Activated T-helper 1 cell treated with Interleukin-2 at 50 U/mL for 16 hours (primary cell): ENCODE measurements at places on chromosomes 16 and 17.

GRCh38 chr16:62751218-62751617 is 715.0 kb upstream of the CDH8 start:
- DNase-seq, result no peak

GRCh38 chr16:10926094-10926493 is 16.2 kb downstream of the DEXI start:
- no peak for DNase-seq

- DNase-seq, result no peak
These were observed 42.6 kb upstream of the ZNF469 start for GRCh38 chr16:88339930-88340754.

- DNase-seq, result no peak
These were observed 9.0 kb upstream of the C16orf87 start for GRCh38 chr16:46839986-46840443.

GRCh38 chr17:55441544-55441943 is 19.9 kb upstream of the MMD start:
- DNase-seq, result no peak

- DNase-seq, result no peak
These were observed 2.9 kb downstream of the NFAT5 start for GRCh38 chr16:69568676-69569075.

GRCh38 chr17:60840456-60840855 is 162.8 kb downstream of the BCAS3 start:
- no peak for DNase-seq

GRCh38 chr17:44113868-44114840 is 9.3 kb downstream of the HDAC5 start:
- no peak for DNase-seq

DNA sequence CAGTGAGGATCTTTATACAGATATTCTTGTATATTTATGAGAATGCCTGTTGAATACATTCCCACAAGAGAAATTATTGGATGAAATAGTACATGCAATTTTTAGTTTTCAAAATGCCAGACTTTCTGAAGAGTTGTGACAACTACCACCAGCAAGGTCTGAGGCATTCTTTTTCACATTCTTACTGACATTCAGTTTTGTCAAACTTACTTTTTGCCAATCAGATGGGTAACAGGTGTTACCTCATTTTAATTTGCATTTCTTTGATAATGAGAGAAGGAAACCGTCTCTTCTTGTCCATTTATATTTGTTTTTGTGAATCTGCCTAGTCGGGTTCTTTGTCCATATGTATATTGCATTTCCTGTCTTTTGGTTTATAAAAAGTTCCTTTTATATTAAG is 24.3 kb downstream of the NOL11 start:
- no peak for DNase-seq

- DNase-seq, result no peak
These were observed 79.4 kb upstream of the CLEC18A start for GRCh38 chr16:69871708-69872107.

DNA sequence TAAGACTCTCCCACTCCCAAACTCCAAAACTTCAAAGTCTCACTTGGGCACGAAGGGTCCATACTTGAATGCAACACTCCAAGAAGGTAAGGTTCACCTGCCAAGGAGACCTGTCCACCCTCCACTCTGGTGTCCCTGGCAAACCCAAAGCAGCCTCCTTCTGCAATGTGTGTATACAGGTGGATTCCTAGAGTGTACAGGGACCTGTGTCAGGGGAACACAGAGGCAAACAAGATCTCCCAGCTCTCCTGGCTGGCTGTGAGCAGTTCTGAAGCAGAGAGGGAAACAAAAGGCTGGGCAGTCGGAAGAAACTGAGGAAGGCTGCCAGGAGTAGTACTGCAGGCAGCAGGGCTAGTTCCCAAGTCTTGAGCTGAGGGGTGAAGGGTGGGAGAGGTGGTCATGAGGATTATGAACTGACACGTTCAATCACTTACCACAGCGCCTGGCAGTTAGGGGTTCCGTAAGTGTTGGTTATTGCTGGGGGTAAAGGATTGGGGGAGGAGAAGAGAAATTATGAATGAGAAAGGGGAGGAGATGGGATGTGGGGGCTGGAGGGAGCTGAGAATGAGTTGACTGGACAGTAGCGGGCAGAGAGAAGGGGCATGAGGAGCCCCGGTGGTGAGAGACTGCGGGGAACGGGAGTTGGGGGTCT is 795 bp downstream of the KCTD13 start:
- no peak for DNase-seq

- DNase-seq, result no peak
These were observed 59.2 kb downstream of the ATP2C2 start for GRCh38 chr16:84427553-84427952.

- DNase-seq, result no peak
These were observed 2.3 kb upstream of the RSKR start for GRCh38 chr17:28616281-28616680.

DNA sequence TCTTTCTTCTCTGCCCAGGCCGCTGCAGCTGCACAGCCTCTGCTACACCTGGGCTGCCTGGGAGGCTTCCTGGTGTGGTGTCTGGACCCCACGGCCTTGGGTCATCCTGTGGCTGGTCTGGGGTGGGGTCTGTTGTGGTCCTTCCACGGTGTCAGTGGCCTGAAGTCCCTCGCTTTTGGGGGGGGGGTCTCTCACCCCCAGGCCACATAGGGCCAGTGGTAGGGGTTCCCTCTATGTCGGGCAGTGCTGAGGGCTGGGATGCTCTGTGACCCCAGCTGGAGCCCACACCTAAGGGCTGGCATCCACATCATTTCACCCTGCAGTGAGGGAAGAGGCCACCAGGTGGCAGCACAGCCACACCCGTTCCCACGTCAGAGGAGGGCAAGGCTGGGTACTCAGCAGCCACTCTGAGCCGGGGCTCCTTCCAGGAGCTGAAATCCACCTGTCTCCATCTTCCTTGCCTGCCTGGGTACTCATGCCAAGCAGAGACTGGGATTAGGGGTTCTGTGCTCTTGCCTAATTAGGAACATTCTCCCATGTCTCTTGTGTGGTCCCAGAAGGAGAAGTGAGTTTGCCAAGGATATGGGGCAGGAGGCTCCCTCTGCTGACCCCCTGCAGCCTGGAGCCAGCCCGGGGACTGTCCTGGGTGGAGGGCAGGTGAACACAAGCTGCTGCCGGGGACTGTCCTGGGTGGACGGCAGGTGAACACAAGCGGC is 13.0 kb downstream of the ENGASE start:
- peak; percentile 27 for DNase-seq

GRCh38 chr16:69747115-69747514 is 7.6 kb downstream of the NOB1 start:
- no peak for DNase-seq

- no peak for DNase-seq
These were observed 122.7 kb upstream of the ZFHX3 start for GRCh38 chr16:73170612-73171038.

GRCh38 chr16:11507991-11508390 is 78.7 kb downstream of the LITAF start:
- no peak for DNase-seq

GRCh38 chr16:28292731-28293600 is 641 bp downstream of the SBK1 start:
- DNase-seq, result no peak
